ENCODE measurements at places on chromosomes 3 and 15.

DNA sequence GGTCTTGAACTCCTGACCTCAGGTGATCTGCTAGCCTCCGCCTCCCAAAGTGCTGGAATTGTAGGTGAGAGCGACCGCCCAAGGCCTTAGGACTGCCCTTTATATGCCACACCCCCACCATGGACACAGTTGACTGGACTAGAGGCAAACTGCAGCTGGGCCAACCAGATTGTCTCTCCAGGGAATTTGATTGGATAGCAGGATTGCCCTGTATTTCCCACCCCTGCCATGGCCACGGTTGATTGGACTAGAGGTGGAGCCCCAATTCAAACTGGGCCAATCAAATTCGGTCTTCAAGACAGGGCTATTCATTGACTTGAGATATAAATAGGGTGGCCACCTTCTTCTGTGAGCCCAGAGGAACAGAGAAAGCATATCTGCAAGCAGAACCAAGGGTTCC is 6.9 kb upstream of the CLPX start:
- ATAC-seq, result peak; percentile 32

DNA sequence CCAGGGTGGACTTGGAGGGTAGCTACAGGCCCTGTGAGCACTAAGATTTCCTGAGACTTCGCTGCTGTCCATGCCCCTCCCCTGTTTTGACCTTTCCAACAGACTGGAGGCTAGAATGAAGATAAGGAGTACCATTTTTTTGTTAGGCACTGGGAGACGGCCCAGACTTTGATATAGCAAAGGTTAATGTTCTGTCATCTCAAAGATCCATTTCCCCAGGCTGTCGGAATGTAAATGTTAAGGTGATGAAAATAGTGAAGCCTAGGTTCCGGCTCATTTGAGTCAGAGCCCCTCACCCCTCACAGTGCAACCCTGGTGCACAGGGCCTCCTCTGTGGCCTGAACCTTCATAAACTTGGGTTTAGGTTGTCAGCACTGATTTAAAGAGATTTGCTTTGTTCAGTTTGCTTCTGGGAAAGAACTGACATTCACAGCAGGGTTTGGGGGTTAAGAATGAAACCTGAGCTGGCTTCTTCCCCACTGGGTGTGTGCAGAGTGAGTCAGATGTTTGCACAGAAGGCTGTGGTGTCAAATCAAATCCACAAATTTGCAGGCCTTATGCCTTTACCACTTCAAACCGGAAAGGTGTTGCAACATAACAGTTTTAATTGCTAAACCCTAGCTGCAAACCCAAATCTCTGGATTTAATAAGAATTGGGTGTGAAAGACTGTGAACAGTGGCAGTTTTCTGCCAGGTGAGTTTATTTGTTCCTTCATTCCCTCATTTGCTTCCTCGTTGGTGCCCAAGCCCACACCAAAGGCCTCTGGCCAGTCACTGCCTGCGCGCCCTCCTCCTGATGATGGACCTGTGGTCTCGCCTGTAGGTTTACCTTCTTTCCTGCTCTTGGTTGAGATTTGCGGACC is 20.6 kb upstream of the KCTD6 start:
- ATAC-seq, result peak; percentile 96

DNA sequence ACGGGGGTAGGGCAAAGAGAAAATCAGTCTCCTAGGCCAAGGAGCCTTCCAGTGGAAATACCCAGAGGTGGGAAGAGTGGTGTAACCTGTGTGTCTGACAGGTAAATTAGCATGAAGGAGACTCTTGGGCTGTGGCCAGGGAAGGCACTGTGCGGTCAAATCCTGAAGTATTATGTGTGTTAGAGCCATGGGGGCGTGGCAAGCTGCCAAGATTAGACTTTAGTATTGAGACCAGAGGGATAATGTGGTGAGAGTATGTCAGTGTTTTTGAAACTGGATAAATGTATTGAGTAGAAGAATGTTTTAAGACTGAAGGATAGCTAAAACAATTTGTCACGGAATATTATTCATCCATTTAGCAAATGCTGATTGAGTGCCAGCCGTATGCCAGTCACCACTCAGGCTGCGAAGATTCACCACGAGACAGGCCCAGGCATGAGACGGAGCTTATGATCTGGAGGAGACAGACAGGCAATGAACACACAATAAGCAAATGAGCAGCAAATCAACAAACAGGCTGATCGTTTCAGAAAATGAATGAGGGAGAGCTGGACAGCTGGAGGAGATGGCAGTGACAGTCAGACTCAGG is 445.9 kb downstream of the MCTP2 start:
- no peak for ATAC-seq

GRCh38 chr3:131786386-131786785 is 248.4 kb downstream of the CPNE4 start:
- ATAC-seq, result no peak

DNA sequence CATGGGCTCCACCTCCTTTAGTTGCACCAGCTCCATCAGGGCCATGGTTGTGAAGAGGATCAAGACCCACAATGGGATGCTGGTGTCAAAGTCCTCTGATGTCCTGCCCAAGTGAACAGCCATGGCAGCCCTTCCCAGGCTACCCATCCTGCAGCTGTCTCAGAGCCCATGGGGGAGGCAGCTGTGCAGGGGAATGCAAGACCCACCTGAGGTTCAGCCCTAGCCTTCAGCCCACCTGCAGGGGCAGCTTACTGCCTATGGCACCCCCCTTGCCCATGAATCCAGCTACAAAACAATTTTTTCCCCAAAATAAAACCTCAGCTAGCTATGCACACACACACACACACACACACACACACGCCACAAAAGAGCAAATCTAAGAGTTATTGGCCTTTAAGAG is 48.2 kb upstream of the POU1F1 start:
- no peak for ATAC-seq

DNA sequence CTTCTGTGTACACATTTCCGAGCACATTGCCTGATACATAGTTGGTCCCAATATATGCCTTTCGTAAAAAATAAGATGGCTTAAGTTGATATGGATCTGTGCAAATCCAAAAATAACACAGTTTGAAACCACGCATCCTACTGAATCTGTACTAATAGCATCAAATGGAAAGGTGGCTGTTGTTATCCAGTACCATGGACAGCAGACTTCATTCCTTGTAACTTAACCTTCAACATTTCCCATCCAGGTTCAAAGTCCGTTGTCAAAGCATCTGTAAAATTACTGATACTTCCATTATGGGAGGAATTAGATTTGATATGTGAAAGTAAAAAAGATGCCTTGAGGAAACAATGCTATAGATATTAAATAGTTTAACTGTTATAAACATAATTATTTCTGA is 65.5 kb upstream of the C3orf49 start:
- no peak for ATAC-seq

- no peak for ATAC-seq
Measured at GRCh38 chr3:145333931-145334330, 827.1 kb downstream of the PLOD2 start.

DNA sequence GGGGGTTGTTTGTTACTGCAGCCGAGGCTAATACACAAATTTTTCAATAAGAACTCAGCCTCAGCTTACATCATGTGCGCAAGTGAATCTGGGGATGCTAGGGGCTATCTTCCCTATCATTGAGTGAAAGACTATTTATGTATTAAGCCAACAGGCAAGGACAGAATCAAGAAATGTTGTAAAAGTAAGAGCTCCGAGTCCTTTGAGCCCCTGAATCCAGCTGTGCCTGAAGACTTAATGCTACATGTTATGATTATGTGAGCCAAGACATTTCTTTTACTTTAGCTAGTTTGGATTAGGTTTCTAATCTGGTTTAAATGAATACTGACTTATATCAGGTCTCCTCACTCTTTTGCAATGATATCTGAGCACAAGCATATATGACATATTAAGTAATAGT is 782.9 kb upstream of the CFAP20DC start:
- ATAC-seq, result no peak

- no peak for ATAC-seq
Measured at GRCh38 chr3:178971614-178972013, 100.0 kb downstream of the ZMAT3 start.

GRCh38 chr3:56792193-56792592 is 9.6 kb downstream of the ARHGEF3 start:
- ATAC-seq, result peak; percentile 17

DNA sequence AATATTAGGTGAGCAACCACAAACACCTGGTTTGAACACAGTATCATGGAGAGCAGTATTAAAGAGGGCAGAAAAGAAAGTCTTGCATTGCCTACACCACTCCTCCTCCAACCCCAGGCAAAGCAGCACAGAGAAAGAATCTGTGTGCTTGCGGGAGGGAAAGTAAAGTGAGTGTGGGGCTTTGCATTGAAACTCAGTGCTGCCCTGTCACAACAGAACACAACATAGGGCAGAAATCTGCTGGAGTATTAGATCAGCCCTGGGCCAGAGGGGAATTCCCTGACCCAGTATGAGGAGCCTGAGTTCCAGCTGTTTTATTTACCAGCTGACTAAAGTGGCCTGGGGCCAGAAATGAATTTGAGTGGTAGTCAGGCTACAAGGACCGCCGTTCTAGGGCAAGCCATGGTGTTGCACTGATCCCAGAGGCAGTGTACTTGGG is 75.5 kb downstream of the SPATA16 start:
- ATAC-seq, result no peak

- ATAC-seq, result no peak
Measured at GRCh38 chr3:48950051-48950450, 31.4 kb downstream of the ARIH2 start.

GRCh38 chr3:5022187-5022965 is 43.1 kb downstream of the BHLHE40 start:
- peak; percentile 70 for ATAC-seq

DNA sequence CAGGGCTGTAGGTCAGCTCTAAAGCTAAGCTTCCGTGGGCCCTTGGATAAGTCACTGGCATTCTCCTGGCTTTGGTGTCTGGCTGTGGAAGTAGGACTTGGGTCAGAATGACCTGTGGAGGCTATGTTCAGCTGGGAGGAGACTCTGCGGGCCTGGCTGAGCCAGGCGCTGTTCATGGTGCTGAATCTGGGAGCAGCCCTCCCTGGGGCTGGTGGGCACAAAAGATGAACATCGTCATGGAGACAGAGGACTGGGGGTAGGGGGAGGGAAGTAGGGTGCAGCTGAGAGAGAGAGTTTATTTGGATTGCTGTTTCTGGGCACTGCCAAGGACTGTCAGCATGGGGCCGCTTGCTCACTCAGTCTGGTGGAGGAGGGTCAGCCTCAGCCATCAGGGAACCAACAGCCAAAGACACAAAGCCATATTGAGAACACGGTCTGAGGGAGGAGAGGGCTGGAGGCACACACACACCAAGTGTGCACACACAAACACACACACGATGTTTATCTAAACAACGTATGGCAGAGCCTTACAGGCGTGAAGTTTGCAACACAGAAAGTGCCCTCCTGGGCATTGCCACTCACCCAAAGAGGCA is 120.7 kb upstream of the LINGO1 start:
- no peak for ATAC-seq

- ATAC-seq, result no peak
Measured at GRCh38 chr3:27907929-27908328, 185.8 kb upstream of the EOMES start.

DNA sequence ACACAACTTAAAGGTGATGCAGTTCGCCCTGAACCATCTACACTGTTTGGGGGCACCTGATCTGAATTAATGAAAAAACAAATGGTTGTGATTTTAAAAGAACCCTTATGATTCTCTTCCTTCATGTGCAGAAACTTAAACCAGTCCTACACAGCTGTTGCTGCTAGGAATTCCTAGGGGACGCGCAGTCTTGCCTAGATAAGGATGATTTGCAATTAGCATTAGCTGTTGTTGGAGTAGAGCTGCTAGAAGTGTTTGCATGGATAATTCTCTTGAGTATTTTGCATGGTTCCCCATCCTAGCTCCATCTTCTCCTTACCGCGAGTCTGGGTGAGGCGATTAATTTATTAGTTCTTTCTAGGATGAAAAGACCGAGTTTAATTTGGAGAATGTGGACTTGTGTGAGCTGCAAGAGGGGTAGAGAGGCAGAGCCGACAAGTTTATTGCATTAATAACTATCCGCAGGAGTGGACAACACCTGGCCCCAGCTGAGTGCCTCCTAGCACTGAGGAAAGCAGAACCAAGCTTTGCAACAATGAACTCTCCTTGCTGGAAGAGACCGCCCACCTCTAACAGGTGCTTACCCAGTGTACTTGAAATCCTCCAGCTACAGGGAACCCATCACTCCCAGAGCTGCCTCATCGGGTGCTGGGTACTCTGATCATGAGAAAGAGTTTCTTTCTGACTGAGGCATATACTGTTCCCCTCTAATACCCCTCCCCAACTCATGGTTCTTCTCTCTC is 75.0 kb upstream of the WNT7A start:
- ATAC-seq, result no peak

DNA sequence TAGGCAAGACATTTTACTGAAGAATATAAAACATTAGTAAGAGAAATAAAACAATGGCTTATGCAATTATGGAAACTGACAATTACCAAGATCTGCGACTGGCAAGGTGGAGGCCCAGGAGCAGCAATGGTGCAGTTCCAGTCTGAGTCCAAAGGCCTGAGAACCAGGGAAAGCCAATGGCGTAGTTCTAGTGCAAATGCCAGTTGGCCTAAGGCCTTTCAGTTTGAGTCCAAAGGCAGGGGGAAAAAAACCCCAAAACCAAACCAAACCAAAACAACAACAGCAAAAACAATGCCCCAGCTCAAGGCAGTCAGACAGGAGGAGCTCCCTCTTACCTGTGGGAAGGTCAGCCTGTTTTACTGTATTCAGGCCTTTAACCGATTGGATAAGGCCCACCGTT is 72.6 kb downstream of the ST6GAL1 start:
- no peak for ATAC-seq

DNA sequence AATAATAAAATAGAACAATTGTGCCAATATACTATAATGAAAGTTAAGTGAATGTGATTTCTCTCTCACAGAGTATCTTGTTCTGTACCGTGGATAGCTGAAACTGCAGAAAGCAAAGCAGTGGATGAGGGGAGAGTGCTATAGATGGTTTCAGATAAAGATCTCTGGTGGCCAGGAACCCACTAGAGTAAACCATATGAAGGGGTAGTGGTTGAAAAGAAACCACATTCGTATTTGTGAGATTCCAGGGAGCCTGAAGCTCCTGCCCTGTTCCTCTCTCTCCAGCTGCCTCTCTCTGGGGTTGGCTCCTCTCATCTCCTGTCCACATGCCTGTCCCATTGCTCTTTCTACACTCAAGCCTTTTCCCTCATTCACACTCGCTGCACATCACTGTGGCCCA is 8.9 kb downstream of the ABHD17C start:
- ATAC-seq, result no peak

All from activated T-helper 17 cell treated with anti-CD3 and anti-CD28 coated beads, Interleukin-2, amount 50 U/mL, for 72 hours (primary cell).